ENCODE measurements at places on chromosomes 12 and 14. TPM values are rescaled to one million over a fixed set of nuclear protein-coding genes. Genes with fewer than 3 reads are reported as not detected.

GRCh38 chr14:90717916-90718315, 98.3 kb downstream of the TTC7B start:
- DNase-seq, result no peak

The PLXNC1 gene
- polyA plus RNA-seq, result 0.17 TPM

DNA sequence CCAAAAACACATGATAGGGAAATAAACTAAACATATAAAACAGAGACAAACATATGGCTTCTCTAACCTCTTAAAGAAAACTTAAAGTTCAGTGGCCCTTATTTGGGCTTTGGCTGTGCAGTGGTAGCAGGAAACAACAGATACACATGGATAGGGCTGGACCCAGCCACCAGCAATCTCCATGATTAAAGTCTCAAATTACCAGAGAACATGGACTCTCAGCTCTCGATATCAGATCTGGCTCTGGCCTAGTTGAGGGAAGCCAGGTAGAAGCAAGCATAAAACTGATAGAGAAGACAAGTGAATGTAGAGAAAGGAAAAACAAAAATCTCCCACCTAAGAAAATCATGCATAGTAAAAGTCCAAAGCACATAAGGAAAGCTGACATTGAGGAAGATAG, 164.8 kb downstream of the ITPR2 start:
- no peak for DNase-seq

GRCh38 chr12:49293056-49293956, 1.6 kb upstream of the PRPH start:
- no peak for DNase-seq

DNA sequence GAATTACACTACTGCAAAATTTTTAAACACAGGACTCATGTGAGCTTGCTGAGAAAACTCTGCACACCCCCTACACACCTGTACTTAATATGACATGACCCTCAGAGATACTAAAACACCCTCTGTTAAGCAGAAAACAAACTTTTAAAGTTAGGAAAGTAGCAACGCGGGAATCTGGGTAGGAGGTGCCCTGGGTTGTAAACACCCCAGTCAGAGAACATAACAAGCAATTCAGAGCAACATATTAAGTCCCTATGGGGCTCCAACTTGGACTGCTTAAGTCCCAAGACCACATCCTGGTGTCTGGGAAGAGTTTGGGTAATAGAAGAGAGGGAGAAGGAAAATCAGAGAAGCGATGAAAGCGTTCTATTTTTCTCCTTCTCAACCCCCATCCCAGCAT, 1.2 kb downstream of the ATF7 start:
- DNase-seq, result no peak

DNA sequence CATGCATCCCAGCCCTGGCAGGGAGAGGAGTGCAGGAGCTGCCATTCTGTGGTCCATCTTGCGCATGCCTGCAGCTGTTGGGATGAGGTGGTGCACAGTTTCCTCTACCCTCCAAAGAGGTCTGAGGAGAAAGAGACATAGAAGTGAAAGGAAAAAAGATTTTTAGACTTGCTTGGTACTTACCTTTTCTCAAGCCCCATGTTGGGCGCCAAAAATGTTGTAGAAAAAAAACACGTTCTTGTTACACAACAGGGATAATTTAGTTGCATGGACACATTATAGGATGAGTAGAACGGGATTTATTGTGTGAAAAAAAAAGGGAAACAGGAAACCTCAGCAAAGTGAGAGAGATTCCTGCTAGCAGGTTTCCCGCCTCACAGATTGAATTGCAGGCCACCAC, 244.4 kb upstream of the GARIN2 start:
- no peak for DNase-seq

The LRRC10 gene
- polyA plus RNA-seq, result not detected

DNA sequence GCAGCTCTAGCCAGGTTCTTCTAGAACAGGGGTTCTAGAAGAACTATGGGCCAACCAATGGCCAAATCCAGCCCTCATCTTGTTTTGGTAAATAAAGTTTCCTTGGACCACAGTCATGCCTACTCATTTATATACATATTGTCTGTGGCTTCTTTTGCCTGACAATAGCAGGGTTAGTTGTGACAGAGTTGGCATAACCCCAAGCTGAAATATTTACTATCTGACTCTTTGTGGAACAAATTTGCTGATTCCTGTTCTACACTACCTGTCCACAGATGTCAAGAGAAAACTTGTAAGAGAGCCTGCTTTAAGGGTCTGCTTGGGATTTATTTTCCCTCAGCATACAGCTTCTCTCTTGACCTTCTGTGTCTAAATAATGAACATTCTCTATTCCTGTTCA, 289.0 kb downstream of the KSR2 start:
- DNase-seq, result no peak

GRCh38 chr12:47988073-47989022, 15.9 kb downstream of the COL2A1 start:
- DNase-seq, result no peak

DNA sequence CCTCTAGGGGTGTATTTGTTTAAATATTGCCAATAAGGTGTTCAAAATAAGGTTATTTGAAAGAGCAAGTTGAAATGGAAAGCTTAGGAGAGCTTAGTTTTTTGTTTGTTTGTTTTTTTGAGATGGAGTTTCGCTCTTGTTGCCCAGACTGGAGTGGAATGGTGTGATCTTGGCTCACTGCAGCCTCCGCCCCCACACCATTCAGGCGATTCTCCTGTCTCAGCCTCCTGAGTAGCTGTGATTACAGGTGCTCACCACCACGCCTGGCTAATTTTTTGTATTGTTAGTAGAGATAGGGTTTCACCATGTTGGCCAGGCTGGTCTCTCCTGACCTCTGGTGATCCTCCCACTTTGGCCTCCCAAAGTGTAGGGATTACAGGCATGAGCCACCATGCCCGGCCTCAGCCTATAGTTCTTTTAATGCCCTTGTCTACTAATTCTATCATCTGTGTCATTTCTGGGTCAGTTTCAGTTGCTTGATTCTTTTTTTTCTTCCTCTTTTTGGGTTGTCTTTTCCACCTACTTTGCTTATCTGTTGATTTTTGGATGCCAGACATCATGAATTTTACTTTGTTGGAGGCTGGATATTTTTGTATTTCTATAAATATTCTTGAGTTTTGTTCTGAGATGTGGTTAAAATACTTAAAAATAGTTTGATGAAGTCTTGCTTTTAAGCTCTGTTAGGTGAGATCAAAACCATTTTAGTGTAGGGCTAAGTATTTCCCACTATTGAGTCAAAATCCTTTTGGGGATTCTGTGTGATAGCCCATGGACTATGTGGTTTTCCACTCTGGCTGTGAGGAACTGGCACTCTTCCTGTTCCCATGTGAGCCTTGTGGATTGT, 18.7 kb downstream of the RCOR1 start:
- no peak for DNase-seq

The PRH2 gene
- polyA plus RNA-seq, result not detected

The EP400 gene
- 4.8 TPM for polyA plus RNA-seq

The PLEKHH1 gene
- 2.6 TPM for polyA plus RNA-seq

GRCh38 chr14:64200170-64200569, 94.0 kb downstream of the ESR2 start:
- DNase-seq, result no peak

The PSMB5 gene
- polyA plus RNA-seq, result 349 TPM

Measured in keratinocyte (primary cell).